ENCODE measurements at places on chromosomes 4 and X. TPM values are rescaled to one million over a fixed set of nuclear protein-coding genes. Genes with fewer than 3 reads are reported as not detected.

DNA sequence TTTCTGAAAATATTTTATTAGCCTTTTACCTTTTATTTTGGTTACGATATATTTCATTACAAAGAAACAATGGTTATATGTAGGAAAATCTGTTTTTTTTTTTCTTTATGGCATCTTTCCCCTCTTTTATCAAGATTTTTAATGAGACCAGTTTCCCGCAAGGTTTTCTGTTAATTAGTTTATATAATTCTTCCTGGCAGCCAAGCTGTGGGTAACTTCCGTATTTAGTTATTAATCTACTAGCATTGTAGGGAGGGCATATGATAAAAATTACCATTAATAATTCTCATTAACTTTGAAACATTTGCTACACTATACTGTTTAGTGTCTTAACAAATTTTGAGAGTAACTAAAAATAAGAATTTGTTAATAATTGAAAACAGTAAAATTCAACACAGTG lies 181.1 kb upstream of the GPRIN3 start:
- no peak for DNase-seq

- peak; percentile 13 for DNase-seq
Observed at GRCh38 chr4:52843958-52844357, 18.2 kb upstream of the RASL11B start.

Gene SH3BGRL
- total RNA-seq: 18.1 TPM

Gene GRIA3
- total RNA-seq: 1.1 TPM

Gene SNX25
- total RNA-seq: 8.2 TPM

DNA sequence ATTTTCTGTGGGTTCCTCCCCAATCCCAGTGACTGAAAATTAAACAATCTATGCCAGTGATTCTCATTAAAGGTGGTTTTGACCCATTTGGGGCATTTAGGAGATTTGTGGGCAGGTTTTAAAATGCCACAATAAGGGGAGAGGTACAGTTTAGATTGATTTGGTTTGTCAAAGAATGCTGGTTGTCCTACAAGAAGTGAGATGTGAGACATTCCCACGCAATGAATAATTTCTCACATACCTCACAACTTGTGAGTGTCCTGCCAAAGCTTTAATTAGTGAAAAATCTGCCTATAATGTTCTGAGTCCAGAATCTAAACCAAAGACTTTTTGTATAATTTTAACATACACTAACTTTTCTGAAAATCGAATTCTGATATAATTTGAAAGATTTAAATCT lies 199.4 kb downstream of the MAPK10 start:
- DNase-seq: no peak

Gene CCNI
- total RNA-seq: 354 TPM

DNA sequence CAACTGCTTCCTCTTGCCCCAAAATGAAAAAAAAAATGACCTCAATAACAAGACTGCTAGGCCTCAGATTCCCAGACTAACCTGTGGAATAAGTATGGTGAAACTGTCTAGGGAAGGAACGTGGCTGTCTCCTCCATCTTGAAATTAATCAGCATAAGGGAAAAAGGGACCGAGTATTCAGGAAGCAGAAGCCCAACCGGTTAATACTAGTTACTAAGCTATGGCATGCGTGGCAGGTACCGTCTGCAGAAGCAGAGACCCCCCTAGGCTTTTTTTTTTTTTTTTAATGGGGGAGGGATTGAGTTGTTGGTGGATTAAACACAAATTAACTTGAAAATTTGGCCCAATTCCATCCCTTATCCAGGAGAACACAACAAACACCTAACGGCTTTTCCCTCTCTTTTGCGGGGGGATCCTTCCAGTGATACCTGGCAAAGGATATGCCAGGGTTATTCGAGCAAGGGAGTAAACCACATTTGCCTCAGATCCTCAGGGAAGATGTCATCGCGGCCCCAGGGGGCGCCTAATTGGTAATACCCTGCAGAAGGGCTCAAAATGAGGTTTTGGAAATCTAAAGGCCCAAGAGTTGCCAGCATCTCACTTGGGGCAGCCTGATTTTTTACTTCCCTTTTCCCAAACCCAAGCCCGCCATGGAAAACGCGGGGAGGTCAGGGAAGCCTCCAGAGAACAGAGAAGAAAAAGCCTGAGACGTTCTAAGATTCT lies 893 bp downstream of the RLIM start:
- DNase-seq: no peak

Gene HELT
- total RNA-seq: not detected

DNA sequence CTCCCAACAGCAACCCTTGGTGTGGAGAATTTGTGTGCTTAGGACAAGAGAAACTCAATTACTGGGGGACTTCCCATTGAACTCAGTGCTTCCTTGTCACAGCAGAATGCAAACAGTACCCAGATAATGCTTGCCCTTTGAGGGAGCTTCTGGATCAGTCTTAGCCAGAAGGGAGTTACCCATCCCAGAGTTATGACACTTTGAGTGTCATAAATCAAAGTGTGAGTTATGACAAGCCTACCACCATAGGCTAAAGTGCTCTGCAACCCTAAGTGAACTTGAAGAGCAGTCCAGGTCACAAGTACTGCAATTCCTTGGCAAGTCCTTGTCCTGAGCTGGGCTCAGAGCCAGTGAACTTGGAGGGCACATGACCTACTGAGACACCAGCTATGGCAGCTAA lies 1513.9 kb upstream of the PCDH10 start:
- no peak for DNase-seq

GRCh38 chr4:89482251-89482650 lies 174.7 kb upstream of the GPRIN3 start:
- no peak for DNase-seq

- no peak for DNase-seq
Observed at GRCh38 chr4:47061435-47061834, 30.1 kb downstream of the GABRB1 start.

Measured in heart right ventricle (tissue), 16 donors.